ENCODE measurements at places on chromosomes 12 and 14. TPM values are rescaled to one million over a fixed set of nuclear protein-coding genes. Genes with fewer than 3 reads are reported as not detected.

SERPINA9 gene
- not detected for total RNA-seq

SLC5A8 gene
- 0.80 TPM for total RNA-seq

IL23A gene
- not detected for total RNA-seq

DIO2 gene
- total RNA-seq, result 0.18 TPM

ANKRD33 gene
- not detected for total RNA-seq

FBLN5 gene
- 87.3 TPM for total RNA-seq

DHRS4L2 gene
- 17.4 TPM for total RNA-seq

GPRC5D gene
- not detected for total RNA-seq

KRT85 gene
- total RNA-seq, result not detected

ETFBKMT gene
- 8.2 TPM for total RNA-seq

NINJ2 gene
- 1.4 TPM for total RNA-seq

PGAM5 gene
- total RNA-seq, result 27.6 TPM

SLC10A1 gene
- total RNA-seq, result not detected

VEZT gene
- total RNA-seq, result 53.5 TPM

KCNMB4 gene
- total RNA-seq, result 3.0 TPM

KERA gene
- total RNA-seq, result not detected

PEBP1 gene
- 274 TPM for total RNA-seq

COCH gene
- total RNA-seq, result 0.66 TPM

All from ovary (tissue), 10 donors.